Skeletal muscle cell (primary cell): ENCODE measurements at places on chromosomes 6 and 20.
A peak's percentile ranks its signal among the peaks of the same experiment; 100 is the strongest.

DNA sequence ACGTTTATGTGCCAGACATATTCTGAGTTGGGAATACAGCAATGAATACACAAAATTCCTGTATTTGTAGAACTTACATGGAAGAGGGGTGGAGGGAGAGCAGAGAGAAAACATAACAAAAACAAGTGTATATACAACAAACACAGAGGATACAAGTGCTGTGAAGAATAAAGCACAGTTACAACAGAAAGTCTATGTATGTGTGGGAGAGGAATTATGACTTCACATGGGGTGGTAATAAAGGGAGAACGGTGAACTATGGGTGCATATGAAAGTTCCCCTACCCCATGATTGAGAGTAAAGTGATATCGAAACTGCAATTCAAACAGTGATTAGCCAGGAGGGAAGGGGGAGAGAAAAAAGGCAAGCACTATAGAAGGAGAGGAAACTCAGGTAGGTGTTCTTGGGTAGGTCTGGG lies 24.6 kb downstream of the HBS1L start:
- no peak for DNase-seq

- DNase-seq: no peak
Observed at GRCh38 chr20:43431134-43431519, 26.6 kb upstream of the SRSF6 start.

DNA sequence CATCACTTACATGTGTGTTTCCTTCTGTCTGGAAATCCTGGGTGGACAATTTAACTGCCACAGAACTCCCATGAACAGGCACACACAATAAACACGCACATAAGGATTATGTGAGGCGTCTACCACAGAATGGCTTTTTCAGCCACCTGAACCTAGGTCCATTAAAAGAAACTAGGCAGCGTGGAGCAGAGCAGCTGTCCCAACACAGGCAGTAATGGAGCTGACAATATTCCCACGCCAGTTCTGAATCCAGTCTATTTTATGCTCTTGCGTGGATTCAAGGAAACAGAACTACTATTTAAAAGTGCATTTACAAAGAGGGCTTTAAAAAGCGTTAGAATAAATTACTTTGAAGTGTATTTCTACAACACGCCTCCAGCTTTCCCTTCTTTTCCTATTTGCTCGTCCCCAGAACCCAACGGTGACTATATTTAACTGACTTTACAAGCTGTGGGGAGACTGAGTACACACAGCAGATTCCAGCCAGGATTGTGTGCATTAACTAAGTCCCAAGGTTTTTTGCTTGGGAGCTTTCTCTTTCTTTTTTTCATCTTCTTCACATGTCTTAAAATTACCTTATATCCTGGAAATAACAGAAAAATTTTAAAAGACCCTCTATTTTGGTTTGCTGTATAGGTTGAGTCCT lies 95.9 kb downstream of the GMDS start:
- no peak for DNase-seq

- DNase-seq: no peak
Observed at GRCh38 chr6:166582258-166582657, 4.2 kb downstream of the RAMACL start.

DNA sequence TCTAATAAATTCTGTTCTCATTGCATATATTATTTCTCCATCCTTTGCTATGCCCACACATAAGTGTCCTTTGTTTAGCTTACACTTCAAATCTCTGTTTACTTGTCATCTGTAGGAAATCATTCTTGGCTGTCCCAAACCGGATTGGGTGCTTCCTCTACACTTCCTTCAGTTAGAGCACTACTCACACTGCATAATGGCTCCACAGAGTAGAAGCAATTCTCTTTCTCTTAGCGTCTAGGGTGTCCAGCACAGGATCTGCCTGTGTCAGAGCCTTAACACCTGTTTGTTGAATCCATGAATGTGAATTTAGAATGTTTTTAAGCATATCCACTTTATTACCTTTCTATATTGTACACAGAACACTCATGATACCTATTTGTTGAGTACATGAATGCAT lies 87.0 kb upstream of the BMP2 start:
- DNase-seq: no peak

GRCh38 chr6:44470115-44470464 lies 82.6 kb downstream of the CDC5L start:
- no peak for DNase-seq

- no peak for DNase-seq
Observed at GRCh38 chr6:111423055-111423633, 59.9 kb downstream of the REV3L start.

DNA sequence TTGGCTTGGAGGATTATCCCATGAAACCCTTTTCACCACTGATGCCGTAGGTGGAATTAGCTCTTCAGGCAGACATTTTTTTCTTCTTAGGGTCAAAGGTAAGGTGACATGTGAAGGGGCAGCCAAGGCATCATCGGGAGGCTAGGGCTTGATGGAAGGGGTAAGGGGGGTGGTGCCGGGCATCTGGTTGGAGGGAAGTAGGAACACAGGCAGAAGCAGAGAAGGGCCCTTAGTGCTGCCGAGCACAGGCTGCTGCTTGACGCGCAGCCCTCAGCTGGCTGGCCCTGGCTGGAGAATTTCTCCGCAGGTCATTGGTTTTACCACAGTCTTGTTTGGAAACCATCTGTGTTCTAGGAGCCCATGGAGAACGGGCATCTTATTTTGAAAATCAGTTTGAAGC lies 54.7 kb downstream of the TRAF3IP2 start:
- no peak for DNase-seq

GRCh38 chr6:74840953-74841352 lies 364.9 kb downstream of the COL12A1 start:
- no peak for DNase-seq

DNA sequence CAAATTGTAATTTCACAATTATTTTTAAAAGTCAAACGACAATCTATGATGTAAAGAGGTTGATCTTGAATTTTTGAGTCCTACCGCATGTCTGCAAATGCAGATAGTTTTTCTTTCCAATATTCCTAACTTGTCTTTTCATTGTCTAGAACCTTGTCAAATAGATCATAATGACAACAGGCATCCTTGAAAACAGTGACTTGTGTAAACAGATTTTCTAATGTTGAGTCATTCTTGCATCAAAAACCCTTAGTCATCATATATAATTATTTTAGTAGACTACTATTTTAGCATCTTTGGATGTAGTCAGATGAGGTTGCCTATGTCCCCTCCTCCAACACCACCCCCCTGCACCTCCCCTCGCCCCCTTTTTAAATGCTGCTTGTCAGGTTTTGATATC lies 43.8 kb downstream of the BMP6 start:
- DNase-seq: no peak

GRCh38 chr6:113540466-113540865 lies 316.7 kb upstream of the MARCKS start:
- DNase-seq: no peak

DNA sequence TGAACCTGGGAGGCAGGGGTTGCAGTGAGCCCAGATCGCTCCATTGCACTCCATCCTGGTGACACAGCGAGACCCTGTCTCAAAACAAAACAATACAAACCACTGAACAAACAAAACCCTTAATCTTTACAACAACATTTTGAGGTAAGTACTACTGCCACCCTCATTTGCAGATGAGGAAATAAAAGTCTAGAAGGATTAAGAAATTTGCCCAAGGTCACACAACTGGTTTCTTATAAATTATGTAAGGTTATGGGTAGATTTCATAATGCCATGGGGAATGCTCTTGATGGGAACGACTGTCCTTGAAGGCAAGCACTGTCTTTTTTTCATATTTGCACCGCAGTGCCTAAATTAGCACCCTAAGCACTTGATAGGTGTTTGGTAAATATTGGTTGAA lies 13.8 kb upstream of the B4GALT5 start:
- DNase-seq: no peak

GRCh38 chr6:125598422-125598821 lies 151.0 kb upstream of the HEY2 start:
- peak; percentile 67 for DNase-seq

GRCh38 chr20:11018668-11019170 lies 344.9 kb upstream of the JAG1 start:
- DNase-seq: no peak

GRCh38 chr6:10676403-10676802 lies 18.0 kb downstream of the C6orf52 start:
- DNase-seq: no peak

DNA sequence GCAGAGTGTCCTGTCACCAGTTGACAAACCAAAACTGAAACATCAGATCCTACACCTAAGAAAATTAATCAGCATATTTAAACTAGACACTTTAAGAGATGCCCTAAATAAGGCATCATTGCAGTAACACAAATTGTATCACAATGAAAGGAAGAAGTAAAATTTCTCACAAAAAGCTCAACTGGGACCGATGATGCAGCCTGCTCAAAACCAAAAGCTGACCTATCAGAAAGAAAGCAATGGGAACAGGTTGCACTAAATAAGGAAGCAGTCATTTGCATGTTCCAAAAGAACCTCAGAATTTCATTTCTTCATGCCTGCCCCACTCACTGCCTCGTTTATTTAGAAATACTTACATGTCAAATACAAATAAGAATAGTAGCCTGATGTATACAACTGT lies 12.1 kb downstream of the HIVEP2 start:
- no peak for DNase-seq

DNA sequence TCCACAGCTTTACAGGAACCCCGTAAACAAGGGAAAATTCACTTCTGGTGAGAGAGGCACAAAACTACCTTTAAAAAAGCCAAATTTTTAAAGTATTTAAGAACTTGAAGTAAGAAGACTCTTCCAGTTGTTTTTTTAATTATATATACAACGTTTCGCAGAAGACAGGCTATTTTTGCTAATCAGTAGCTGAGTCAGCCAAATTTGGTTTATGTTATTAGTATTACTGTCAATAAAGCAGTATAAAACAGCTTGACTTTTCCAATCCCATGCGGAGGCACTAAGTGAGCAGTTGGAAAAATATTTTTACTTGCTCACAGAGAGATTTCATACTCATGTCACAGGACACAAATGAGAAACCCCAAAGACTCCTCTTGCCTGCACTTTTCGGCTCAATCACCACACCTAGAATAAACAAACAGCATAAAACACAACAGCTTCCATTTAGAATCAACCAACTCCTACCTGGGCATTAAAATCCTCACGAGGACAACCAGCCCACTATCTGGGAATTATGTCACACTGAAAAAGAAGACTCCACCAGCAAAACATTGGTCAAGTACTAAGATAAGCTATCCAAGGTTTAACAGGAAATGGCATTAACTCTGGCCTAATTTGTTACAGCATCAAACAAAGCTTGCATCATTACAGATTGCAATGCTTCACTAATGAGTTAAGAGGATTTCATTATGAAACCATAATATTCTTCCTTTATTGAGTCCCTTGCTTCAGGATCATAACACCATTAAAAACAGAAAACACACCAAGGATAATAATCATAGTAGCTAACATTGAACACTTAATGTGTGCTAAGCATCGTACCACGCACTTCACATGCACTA lies 26.3 kb downstream of the ELOVL5 start:
- DNase-seq: no peak

DNA sequence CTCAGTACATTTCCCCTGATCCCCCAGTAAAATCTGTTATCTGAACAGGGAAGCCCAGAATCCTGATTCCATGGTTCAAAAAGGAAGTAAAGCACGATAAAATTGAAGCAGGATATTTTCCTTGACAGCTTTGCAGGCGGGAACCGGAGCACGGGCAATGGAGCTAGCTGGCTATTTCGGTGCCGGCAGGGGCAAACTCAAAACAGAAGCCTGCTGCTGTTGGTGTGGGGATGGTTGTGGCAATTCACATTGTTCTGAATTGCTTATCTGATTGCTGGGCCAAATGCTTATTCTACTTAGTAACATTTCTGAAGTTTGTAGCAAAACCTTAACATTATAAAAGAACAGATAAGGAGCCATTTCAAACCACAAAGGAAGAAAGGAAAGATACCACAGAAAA lies 172.4 kb downstream of the MMS22L start:
- no peak for DNase-seq

- peak; percentile 15 for DNase-seq
Observed at GRCh38 chr20:41509316-41510200, 108.6 kb downstream of the CHD6 start.

- no peak for DNase-seq
Observed at GRCh38 chr6:124723671-124724070, 238.6 kb upstream of the RNF217 start.

DNA sequence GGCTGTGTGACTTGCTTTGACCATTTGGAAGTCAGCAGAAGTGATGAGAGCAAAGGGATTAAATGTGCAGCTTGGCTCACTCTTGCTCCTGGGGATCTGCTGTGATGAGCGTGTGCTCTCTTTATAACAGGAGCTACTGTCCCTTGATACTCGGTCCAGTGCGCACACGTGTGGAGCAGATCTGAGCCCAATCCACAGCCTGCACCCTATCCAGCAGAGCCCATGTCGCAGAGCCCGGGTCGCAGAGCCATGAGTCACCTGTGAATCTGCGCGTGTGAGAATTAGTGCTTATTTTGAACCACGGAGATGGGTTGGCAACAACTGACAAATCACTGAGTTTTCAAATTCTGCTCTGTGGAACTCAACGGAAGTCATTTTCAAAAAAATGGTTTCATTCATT lies 291.0 kb upstream of the SULF2 start:
- no peak for DNase-seq

DNA sequence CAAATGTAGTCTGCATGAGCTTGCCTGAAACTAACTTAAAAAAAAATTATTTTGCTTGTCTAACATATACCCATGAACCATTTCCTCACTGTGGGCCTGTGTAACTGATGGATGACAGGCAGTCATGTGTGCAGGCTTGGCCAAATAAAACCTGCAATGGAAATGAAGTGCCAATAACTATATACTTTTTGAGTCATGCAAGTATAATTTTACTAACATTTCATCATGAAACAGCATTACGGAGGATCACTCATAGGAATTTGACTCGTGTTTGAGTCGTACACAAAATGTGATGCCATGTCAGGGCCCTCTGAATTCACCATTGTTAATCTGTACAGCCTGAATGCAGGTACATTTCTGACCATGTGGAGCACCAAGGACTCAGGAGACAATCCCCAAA lies 46.6 kb downstream of the HDDC2 start:
- no peak for DNase-seq
